NCI-H226 (cell line): ENCODE measurements at places on chromosomes 16 and 17.

DNA sequence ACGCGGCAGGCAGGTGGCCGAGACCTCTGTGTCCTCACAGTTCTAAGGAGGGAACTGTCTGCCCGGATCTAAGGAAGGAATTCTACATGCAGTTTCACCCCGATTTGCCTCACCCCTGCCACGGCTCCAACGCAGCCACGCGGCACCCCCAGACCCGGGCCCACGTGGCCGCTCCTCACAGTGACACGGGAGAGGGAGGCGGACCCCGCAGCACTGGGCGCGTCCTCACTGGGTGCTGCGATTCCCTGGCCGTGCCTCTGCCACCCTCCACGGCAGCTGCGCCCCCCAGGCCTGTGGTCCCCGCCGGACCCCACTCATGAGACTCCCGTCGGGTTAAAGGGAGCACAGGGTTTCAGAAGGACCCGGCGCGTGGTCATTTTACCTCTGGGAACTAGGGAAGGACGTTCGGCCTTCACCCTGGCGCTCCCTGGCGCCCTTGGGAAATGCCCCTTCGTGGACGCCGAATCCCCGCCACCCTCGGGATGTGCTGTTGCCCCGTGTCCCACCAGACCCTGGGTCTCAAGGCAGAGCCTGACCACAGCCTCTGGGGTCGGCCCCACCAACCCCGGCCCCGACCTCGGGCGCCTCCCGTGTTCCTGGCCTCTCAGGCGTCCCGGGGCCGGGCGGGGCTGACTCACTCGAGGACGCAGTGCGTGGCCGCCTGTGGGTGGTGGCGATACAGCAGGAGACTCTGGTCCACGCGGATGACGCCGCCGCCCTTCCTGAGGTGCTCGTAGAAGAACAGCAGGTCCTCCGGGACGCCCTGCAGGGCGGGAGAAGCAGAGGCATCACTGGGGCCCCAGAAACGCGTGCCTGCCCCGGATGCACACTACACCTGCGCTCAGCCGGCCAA lies 118.8 kb upstream of the METRNL start:
- no peak for DNase-seq

GRCh38 chr17:6460531-6461161 lies 16.4 kb downstream of the PIMREG start:
- no peak for DNase-seq

- DNase-seq = no peak
Observed at GRCh38 chr16:80503107-80503506, 37.7 kb upstream of the DYNLRB2 start.

DNA sequence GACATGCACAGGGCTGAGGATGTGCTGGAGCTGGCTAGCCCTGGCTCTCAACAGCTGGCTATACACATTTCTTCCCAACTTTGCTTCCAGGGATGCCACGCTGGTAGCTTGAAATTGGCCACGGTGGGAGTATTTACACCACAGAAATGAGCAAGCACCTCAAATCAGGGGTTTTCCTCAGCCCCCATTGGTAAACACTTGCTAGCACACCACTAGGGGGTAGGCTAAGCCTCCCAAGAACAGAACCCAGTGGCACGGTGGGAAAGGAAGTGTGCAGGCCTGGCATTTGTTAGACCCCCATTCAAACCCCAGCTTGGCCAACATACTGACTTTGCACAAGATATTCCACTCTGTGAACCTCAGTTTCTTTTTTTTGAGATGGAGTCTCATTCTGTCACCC lies 12.9 kb downstream of the DRC3 start:
- no peak for DNase-seq

DNA sequence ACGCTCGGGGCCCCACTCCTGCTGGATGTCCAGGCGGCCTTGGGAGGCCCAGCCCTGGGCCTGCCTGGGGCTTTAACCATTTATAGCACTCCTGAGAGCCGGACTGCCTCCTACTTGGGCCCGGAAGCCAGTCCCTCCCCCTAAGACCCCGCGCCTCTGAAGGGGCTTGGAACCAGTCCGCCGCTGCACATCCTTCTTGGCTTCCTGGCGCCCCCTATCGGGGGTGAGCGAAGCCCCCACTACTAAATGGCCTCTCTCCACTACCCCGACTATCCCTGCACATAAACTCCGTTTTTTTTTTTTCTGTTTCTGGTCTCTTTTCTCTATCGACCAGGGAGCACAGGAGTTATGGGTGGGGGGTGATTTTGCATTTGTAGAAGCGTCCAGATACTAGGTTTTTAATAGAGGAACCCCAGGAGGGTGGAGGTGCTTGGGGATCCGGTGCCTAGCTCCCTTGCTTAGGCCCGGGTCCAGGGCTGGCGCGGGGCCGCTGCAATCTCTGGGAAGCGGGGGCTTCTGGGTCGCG lies 633 bp upstream of the NOL3 start:
- no peak for DNase-seq

DNA sequence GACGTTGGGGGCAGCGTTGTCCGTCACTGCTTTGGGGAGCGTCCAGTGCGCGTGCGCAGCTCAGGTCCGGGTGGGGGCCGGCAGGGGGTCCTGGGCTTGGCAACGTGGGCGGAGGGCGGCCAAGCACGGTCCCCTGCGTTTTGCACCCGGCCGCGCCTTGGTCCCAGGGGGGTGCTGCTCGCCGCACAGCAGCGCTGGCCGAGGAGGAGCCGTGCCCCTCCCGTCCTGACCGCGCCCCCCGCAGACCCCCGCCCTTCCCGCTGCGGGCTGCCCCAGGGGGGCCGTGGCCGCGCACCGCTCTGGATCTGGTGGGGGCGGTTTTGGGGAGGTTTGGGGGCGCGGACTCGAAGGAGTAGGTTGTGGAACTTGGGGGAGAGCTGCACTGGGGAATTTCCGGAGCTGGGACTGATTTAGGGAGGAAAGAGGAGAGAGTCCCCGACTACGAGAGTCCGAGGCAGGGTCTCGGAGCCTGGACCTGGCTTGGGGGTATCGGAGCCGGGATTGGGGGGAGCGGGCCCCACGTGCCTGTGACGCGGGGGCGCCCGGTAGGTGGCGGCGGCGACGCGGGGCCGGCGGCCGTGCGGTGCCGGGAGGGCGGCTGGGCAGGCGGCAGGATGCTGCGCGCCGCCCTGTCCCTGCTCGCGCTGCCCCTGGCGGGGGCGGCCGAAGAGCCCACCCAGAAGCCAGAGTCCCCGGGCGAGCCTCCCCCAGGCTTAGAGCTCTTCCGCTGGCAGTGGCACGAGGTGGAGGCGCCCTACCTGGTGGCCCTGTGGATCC lies at the start of gene SLC9A5:
Gene SLC9A5 (plus strand): TSS at position 579 of the 777 bp plus-strand sequence. CDS start 36 bp downstream, at position 615.
- DNase-seq = no peak

- no peak for DNase-seq
Observed at GRCh38 chr17:82121246-82121645, 23.2 kb upstream of the FASN start.

DNA sequence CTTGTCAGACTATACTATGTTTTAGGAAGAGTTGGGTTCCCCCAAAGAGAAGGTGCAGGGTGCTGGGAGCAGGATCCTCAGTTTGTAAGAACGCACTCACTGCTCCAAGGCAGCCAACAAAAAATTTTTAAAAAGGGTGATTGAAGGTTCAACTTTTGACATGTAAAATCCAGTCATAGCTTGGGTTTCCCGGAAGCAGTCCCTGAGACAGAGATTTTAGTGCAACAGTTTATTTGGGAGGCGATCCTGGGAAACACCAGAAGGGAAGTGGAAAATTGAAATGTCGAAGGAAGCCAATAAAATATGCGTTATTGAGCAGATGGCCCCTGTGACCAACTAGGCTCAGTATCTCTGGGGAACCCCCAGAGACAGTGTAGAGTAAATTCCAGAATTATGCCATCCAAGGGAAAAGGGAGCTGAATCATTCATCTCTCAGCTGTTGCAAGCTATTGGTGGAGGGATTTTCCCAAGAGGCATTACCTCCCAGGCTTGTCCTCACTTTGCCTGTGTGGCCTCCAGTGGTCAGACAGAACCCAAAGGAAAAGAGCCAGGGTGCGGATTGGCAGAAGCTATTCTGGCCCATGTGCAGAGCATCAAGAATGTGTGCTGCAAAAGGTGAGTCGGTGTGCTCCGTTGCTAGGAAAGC lies 72.9 kb downstream of the HS3ST3B1 start:
- peak; percentile 11 for DNase-seq

DNA sequence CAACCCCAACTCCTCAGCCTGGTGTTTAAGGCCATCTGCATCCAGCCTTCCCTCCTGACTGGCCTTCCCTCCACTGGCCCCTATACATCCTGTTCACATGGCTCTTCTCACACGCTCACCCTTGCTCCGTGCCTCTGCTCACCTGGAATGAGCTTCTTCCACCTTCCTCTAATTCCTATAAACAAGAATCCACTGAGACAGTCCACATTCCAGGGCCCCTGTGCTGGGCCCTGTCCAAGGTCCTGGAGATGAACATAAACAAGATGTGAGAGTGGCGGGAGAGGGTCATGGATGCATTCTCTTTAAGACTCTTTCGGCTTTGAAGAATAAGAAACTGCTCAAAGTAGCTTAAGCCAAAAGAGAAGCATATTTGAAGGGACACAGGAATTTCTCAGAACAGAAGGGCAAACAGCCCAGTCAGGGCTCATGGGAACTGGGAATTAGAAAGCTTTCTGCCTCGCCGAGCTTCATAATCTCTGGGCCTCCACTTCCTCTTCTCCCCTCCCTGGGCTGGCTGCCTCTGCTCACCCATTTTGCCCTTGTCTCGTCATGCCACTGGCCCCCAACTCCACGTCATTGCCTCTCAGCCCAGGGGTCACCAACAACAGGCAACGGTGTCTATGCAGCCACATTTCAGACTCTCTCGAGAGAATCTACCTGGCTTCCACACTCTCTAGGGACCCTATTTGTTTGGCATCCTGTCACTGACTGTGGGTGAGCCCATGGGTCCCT lies 13.5 kb downstream of the SPPL2C start:
- DNase-seq = no peak

- no peak for DNase-seq
Observed at GRCh38 chr17:79125503-79125902, 50.9 kb downstream of the ENGASE start.

DNA sequence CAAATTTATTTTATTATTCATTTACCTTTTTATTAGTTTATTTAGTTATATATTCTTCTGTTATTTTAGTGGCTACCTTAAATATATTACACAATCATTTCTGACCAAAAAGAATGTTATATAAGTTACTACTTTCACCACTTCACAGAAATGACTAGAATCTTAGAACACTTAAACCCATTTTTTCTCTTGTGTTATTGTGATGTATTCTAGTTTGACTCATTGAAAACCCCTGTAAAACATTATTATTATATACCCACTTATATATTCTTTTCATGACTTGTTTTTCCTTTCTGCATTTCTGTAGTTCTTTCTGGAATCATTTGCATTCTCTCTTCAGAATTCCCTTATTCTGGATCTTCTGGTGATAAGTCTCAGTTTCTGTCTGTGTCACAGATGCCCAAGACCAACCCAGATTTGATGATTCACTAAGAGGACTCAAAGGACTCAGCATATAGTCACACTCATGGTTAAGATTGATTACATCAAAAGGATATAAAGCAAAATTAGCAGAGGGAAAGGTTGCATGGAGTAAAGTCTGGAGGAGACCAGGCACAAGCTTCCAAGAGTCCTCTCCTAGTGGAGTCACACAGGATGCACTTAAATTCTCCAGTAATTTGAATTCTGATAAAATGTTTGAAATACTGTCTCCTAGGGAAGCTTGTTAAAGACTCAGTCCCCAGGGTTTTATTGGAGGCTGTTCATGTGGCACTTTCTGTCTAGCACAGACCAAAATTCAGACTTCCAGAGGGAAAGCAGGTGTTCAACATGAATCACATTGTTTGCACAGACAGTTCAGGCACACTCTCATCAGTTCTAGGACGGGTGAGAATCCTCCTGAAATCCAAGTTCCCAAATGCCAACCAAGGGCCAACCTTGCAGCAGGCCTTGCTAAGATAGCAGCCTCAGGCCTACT lies 7.7 kb downstream of the GINS3 start:
- no peak for DNase-seq

GRCh38 chr16:82990155-82990554 lies 363.4 kb downstream of the CDH13 start:
- no peak for DNase-seq

- DNase-seq = no peak
Observed at GRCh38 chr16:12896562-12896961, 4.8 kb upstream of the SHISA9 start.

GRCh38 chr16:56481468-56482122 lies 30.2 kb downstream of the OGFOD1 start:
- no peak for DNase-seq

DNA sequence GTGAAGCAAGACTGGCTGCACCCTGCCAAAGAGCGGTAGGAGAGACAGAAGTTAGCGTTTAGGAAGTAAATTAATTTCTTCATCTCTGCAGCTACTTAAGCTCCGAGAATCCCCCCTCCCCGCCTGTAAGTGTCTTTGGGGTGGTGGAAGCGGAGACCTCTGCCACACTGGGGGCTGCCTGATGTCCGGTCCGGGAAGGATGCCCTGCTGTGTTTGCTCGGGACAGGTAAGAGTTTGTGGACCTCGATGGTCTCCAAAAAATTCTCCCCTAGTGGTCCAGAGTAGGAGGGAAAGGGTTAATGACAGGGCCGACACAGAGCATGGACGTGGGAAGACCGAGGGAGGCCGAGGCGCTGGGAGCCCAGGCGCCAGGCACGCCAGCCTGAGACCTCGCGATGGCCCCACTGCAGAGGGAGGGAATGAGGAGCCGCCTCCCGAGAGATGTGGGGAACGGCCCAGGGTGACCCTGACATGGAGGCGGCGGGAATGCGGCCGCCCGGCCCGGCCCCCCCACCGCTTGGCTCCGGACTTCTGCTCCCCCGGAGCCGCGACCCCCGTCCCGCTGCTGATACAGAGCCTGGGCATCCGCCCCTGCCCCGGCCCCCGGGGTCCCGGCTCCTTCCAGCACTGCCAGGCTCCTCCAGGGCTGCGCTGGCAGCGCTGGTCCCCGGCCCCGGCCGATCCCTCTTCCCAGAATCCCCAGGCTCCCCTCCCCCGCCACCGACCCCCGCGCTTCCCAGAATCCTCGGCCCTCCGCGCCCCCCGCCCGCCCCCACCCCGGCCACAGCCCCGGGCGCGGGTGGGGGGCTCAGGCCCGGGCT lies 680 bp downstream of the ZNF629 start:
- DNase-seq = peak; percentile 72

DNA sequence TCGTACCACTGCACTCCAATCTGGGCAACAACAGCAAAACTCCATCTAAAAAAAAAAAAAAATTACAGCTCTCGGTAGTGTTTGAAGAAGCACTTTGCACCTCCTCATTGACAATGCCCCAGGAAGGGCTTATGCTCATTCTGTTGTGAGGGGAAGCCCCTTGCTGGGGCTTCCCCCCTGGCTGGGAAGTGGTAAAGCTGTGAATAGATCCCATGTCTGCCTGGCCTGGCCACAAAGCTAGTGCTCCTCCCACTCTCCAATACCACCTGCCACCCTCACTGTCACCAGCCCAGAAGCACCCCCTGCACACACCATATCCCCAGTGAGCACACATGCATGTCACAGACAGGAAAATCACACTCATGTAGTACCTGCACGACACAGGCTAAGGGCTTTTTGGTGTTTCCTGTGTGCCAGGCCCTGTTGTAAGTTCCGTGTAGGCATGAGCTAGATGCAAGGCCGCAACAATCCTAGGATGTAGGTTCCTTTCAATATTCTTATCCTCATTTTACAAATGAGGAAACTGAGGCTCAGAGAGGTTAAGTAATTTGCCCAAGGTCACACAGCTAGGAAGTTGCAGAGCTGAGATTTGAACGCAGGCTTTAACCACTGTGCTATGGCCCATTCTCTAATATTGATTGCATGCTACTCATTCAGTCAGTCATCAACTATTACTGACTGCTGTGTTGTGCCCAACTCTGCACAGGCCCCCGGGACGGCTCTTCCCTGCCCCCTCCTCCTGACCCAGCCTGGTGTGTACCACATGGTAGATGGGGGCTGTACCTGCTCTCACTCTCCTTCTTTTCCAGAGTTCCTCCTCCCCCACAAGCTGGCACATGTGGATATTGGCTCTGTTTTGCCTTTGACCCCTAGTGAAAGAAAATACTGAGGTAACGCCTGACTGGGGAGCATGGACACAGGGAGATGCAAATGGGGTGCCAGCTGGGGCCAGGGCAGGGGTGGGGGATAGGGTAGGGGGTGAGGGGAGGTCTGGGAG lies 11.9 kb upstream of the COL1A1 start:
- no peak for DNase-seq
